ENCODE measurements at places on chromosomes 11 and 22.

DNA sequence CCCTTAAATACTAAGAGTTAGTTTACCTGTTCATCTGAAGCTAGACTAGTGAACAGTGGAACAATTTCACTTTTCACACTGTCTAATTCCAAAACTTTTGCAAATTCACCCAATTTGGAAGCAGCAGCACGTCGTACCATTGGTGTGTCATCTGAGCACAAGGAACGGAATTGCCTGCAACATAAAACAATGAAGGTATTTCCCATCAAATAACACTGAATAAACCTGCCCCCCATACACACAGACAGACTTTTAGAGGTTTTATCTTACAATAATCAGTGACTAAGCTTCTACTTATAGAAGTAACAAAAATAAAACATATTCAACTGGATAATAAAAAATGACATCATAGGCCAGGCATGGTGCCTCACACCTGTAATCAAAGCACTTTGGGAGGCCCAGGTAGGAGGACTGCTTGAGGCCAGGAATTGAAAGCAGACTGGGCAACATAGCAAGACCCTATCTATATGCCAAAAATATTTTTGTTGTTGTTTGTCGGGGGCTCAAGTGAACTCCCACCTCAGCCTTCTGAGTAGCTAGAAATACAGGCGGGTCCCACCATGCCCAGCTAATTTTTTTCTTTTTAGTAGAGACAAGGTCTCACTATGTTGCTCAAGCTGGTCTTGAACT, 6.3 kb downstream of the PPP2R1B start:
- no peak for DNase-seq

- DNase-seq: no peak
These were observed 176.0 kb downstream of the ARHGAP42 start for GRCh38 chr11:100863080-100863581.

GRCh38 chr11:103842191-103842590, 194.2 kb upstream of the DDI1 start:
- no peak for DNase-seq

DNA sequence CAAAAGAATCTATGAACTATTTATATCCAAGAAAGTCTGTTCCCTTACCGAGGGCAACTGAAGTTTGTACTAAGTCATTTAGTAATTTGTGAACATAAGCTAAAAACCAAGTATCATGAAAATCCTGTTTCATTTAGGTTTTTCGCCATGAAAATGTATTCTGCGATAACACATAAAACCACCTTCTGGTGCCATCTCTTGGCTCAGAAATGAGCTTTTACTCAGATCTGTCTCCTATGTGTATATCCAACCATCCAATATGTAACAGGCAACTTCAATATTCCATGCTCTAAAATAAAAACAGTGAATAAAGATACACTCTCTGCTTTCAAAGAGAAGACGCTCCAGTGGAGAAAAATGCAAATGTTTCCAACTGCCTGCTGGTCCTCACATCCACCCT, 118.1 kb upstream of the BID start:
- no peak for DNase-seq

DNA sequence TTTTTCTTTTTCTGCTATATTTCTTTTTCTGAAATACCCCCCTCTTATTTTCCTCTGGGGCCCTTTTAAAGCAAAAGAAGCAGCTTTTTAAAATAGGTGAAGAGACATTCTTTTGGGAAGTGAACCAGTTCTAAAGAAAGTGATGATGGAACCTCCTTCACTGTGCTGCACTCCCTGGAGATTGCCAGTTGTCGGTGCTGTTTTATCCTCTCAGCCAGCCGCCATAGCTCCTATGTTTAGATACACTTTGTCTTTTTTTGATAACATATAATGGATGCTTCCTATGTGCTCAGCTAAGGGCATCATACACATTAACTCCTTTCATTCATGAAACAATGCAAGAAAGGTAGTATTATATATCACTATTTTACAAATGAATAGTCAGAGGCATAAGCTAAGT, 14.0 kb downstream of the CFAP300 start:
- no peak for DNase-seq

GRCh38 chr11:117744471-117745150, 52.4 kb downstream of the DSCAML1 start:
- no peak for DNase-seq

GRCh38 chr11:121466063-121466794, 13.5 kb upstream of the SORL1-AS1 start:
- peak; percentile 37 for DNase-seq

GRCh38 chr11:120334332-120334731, 1.9 kb upstream of the ARHGEF12 start:
- no peak for DNase-seq

DNA sequence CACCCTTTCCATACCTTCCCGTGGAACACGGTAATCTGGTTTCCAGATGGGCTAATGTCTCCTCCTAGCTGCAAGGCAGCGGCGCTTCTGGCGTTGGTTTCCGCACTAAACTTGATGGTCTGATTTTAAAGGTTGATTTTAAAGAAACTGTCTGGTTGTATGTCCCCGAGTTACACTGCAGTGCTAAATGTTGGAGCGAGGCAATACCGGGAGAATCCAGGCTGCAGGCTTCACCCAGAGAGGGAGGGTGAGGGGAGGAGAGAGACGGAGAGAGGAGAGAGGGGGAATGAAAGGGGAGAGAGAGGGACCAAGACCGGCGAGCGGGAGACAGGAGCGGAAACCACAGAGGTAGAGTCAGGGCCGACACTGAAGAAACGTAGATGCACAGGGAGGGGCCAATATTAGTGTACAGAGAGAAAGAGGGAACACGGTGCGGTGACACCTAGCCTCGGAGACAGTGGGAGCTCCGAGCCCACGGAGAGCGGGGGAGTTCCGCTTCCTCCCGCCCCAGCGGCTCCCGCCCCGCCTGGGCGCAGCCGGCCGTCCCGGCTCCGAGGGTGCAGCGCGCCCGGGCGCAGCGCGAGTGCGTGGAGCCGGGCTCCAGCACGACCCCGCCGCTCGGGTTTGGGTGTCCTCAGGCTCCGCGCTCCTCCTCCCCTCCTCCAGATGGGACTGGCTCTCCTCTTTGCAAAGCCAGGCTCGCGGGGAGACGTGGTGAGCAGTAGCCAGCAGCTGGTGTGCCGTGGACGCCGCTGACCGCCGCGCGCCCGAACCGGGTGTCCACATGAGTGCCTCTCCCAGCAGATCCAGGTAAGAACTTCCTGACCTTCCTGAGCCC, 71.9 kb upstream of the GRAMD1B start:
- peak; percentile 59 for DNase-seq

- no peak for DNase-seq
These were observed 27.7 kb downstream of the MICAL2 start for GRCh38 chr11:12137938-12138731.

GRCh38 chr22:43004362-43005035, 10.4 kb downstream of the PACSIN2 start:
- no peak for DNase-seq

DNA sequence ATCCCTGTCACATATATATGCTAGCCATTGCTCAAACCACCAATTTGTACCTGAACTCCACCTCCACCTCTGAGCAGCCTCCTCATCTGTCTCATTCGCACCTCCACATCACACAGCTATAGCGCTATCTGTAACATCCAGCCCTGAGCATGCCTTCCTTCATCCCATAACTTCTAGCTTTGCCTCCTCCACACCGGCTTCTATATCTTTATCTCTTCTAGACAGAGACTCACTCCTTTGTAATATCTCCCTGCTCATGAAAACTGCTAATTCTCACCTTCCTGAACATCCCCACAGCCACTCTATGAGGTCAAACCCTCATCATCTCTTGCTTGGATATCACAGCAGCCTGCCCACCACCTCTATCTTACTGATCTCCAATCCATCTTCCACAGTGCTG, 5.9 kb downstream of the SIAE start:
- no peak for DNase-seq

- DNase-seq: no peak
These were observed 49.4 kb downstream of the ELFN2 start for GRCh38 chr22:37377927-37378326.

DNA sequence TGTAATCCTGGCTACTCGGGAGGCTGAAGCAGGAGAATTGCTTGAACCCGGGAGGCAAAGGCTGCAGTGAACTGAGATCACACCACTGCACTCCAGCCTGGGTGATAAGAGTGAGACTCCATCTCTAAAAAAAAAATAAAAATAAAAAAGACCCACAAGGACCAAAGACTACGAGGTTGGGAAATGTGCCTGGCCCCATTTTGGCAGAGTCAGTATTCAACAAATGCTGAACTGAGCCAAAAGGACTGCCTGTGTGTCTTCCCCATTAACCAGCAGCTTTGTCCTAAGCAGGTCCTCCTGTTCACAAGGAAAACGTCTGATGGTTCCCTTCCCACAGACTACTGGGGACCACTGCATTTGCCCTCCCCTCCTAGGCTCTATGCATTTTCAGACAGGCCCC, 27.6 kb downstream of the ADORA2A start:
- DNase-seq: no peak

- no peak for DNase-seq
These were observed 9.4 kb downstream of the PTPRJ start for GRCh38 chr11:47989779-47990178.

DNA sequence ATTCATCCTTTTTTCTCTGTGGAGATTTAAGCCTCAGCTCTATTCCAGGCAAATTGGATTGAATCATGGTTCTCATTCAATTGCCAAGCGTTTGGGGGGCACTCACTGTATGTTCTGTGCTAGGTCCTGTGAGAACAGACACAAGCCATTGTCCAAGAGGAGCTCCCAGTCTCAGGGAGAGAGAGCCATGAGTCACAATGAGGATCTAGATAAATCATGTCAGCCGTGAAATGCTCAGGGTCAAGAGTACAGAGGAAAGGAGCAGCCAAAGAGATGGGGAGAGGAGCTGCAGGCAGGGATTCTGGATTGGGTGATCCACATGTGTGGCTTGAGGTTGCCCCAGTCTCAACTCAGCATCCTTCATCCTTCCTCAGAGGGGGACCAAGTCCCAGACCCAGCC, 93.6 kb downstream of the FEZ1 start:
- DNase-seq: no peak

DNA sequence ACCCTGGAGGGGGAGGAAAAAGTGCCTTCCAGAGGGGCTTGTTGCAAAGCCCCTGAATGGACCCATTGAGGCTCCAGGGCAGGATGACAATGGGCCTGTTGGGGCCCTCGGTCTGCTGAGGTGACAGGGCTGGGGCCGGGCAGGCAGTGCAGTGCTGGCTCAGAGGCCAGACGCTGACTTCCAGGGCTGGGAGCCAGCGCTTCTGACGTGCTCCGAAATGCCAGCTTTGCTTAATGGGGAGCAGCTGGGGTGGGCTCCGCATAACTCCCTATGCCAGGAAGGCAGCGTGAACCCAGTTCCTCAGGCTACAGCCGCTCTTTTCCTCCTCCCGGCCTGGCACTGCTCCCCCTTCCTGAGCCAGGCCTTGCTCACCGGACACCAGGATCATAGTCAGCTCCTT, 17.7 kb downstream of the NAV2 start:
- no peak for DNase-seq

- DNase-seq: peak; percentile 59
These were observed 53.8 kb downstream of the ST14 start for GRCh38 chr11:130213143-130213978.

DNA sequence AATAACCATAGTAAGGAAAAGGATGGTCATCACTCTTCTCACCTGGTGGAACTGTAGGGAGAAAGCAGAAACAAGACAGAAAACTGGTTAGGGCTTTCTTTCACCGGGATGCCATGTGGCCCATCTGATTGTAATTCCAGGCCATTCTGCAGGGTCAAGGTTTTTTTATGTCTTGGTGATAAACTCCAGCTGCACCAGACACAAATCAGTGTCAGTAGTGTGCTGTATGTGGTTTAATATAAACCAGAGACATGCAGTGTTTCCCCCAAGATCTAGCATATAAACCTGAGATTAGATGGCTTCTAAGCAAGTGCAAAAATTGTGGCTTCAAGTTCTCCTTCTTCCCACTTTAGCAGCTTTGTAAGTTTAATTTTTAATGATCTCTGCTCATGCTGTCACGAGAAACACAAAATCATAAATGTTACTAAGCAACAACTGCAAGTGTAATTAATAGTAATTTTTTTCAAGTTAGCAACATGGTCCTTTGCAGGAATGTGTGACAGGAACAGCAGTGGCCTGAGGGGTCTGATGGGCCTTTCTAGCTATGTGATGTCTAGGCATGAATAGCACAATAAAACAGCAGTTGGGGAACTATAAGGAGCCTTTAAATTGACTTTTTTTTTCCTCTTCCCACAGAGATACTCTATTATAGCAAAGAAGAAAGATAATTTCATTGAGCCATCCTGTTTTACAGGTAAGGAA, 41.6 kb downstream of the BDNF start:
- DNase-seq: no peak

DNA sequence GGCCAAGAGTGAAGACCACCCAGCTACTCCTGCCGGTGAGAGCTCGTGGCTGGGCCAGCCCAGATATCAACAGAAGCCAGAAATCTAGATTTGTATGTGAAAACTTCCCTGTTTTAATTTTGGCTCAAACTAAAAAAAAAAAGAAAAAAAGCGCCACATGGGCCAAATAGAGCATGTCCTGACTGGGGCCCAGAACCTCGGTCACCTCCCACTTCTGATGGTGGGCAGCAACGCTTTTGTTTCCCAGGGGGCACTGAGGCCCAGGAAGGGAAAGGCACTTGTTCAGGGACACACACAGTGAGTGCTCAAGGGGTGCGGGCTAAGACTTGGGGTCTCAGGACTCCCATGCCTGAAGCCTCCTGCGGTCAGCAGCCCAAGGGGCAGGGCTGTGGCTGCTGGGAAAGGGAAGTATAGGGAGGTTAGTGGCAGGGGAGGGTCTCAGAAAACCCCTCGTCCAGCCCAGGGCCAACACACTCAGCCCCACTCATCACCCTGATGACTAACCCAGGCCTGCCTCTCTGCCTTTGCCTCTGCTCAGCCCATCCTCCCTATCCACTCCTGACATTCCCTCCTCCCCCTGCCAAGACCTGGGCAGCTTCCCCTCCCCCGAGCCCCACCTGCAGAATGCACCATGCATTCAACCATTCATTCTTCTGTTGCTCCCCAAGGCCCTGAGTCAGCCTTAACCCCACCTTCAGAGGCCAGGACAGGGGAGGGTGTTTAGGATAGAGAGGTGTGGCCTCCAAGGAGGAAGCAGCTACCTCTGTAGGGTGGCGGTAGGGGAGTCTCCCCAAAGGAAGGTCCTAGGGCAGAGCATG, 30.0 kb upstream of the TCF20 start:
- DNase-seq: no peak

All from T-helper 2 cell treated with Interferon-gamma antibody and Interleukin-4, amounts not matched to agents 5 μg/mL and 100 μg/mL, for 36 hours (primary cell).